ENCODE measurements at places on chromosomes 2 and 18.
A peak's percentile ranks its signal among the peaks of the same experiment; 100 is the strongest.

DNA sequence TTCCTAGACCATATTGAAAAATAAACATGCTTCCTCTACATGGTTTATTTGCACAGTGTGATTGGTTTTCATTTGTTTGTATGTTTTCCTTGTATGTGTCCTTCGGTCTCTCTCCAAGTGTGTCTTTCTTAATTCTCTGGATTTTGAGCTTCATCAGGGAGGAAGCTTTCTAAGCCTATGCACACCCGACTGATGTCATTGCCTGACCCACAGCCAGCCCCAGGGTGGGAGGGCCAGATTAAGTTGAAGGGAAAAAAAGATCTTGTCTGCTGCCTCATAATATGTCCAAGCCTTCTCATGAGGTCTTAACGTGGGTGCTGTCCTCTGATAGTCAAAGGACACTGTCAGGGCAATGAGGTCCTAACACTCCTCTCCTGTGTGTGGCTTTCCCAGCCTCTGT lies 115.2 kb downstream of the MARCHF4 start:
- DNase-seq = no peak

DNA sequence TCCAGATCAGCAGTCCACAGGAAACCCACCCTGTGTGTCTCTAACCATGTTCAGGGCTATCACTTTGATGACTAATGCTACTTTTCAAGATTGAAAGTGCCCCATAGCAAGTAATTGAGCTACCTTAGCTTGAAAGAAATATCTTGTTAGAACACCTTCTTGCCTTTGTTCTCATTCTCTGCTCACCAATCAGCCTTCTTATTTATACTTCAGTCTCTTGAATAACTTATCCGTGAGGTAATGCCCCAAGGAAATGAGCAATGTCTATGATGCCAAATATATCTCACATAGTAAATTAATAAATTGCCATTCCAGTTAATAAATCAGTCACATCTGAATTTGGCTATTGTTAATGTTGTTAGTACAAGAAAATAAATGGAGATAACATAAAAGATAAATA lies 141.6 kb downstream of the WDPCP start:
- no peak for DNase-seq

DNA sequence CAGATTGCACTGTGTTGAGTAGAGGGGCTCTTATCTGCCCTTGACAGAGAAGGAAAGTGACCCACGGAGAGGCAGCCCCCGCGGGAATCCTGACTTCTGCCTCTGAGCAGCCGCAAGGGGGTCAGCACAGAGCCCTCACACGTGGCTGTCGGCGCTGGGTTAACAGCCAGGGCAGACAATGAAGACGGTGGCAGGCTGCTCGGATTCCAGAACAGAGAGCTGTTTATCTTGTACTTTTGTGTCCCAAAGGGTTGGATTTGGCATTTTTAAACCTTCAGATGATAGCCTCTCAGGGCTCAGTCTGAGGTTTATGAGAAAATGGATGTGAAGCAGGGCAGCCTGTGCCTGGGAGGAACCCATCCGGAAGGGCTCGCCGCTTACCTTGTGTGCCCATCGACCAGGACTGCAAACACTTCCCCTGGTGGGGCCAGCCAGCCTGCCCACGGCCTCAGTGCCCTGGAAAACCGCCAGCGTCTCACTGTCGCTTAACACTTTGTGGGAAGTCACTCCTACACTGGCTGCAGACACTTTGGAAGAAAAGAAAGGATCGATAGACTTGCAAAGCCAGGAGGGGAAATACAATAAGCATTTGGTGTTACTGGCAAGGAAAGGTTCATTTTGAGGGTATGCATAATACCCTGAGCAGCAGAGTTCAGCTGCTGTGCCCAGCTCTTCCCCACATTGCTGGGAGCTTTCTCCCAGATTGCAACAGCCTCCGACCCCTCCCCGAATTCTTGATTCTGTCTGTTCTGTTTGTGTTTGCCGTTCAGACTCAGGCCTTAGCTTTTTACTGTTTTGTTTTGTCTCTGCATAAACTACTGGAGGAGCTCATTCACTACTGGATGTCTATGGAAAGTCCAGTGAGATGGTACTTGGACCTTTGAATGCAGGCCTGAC lies 325.3 kb upstream of the MYT1L start:
- no peak for DNase-seq

DNA sequence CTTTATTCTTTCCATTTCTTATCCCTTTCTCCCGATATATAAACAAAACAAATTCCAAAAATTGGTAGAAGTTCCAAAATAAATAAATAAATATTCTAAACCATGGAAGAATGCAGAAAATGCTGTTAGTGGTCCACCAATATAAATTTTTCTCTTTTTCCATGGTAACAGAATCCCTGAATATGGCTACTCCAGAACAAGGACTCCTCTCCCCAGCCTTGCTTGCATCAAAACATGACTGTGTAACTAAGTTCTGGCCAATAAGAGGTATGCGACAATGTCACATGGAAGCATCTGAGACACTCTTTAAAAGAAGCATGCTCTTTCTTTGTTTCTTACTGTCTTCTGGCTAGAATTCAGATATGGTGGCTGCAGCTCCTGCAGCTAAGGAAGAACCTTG lies 325.1 kb upstream of the TANK start:
- no peak for DNase-seq

DNA sequence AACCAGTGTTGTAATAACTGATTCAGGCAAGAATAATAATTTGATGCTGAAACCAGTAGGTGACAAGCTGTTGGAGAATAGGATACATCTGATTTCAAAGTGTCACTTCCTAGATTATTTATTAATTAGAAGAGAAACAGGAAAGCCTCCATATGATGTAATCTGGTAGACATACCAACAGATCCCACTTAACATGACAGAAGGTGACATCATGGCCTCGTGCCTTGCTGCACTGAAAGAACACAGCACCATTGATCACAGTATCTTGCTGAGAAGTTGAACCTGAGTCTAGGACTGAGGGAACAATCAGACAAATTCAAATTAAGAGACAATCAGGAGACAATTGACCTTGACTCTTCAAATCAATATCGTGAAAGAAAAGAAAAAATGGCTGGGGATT lies 131.6 kb upstream of the DLGAP1 start:
- DNase-seq = no peak

DNA sequence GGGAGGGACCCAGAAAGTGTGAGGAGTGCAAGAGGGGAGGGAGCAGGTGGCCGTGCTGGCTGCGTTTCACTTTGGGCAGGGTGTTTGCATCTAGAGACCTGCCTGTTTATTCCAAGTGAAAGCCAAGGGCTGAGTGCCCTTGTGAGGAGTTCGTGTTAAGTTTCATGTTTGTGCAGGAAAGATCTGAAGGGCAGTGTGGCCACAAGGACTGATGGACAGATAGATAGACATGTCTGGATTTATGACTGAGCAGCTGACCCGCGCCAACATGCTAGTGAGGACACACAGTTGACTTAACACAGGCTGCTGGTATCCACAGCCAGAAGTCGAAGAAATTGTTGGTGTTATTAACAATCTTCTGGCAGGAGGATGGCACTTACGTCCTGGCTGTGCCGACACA lies 387.6 kb upstream of the TNP1 start:
- DNase-seq = peak; percentile 12

- no peak for DNase-seq
Measured at GRCh38 chr2:27712522-27712921, 48.8 kb downstream of the SLC4A1AP start.

DNA sequence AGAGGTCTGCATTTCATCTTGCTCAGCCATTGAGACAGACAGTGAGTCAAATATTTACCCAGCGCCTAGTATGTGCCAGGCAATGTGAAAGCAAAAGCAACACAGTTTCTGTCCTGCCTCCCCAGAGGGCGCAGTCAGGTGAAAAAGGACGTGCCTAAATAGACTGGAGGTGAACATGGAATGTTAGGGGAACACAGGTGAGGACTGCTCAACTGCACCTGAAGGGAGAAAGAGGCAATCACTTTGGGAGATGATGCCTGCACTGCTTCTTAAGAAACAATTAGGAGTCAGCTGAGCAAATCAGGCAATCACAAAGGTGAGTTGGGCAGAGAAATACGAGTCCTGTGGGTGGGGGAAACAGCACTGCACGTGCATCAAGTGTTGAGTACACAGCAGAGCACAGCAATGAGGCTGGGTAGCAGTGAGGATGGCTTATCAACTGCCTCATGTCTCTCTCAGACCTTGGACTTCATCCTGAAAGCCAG lies 218.3 kb upstream of the SMAD7 start:
- DNase-seq = peak; percentile 63

- no peak for DNase-seq
Measured at GRCh38 chr2:233250985-233251305, 528 bp upstream of the ATG16L1 start.

GRCh38 chr2:69946351-69947324 lies 14.8 kb downstream of the ASPRV1 start:
- DNase-seq = no peak

DNA sequence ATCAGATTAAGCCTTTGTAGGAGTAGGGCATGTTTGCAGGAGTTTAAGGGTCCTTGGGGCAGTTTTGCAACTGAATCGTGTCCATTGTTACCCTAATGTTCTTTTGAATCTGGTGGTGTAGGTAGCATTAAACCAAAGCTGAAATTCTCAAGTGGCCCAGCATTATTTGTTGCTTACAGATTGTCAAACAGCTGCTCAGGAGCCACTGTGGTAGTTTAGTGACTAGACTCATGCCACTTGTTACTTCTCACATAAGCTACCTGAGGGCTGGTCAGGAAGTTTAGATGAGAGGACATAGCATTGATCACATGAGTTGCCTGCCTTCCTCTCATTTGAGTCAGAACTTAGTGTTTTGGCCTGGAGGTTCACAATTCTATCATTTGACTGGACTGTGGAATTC lies 157.6 kb downstream of the HAUS1 start:
- no peak for DNase-seq

DNA sequence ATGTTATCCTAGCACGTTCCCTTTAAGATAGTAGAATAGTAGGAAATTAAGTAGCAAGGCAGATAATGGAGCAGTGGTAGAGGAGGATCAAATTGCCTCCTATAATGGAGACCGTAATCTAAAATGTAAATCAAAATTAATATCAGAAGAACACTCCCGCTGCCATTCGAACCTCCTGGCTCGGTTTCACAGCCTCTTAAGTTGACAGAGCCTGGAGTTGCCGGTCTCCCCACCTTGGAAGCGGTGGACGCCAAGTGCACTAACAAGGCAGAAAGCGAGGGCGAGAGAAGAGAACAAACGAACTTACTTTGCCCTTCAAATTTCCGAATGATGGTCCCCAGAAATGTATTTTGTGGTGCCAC lies 450 bp downstream of the KCNH7 start:
- DNase-seq = peak; percentile 51

- DNase-seq = no peak
Measured at GRCh38 chr18:3135536-3135935, 84.2 kb downstream of the MYOM1 start.

DNA sequence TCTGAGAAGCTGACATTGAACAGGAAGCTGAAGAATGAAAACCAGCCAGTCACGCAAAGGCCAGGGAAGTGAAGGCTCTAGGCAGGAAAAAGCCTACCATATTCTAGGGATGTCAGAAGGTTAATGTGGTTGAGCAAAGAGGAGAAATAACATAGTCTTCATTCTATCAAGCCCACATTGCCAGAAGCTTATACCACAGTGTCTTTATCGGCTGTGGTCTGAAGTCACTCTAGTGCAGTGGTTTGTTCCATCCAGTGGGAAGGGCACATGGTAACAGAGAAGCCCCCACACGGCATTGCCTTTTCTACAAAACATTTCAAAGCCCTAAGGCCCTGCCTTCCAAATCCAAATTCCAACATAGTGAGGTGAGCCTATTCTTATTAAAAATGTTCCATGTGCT lies 311.3 kb downstream of the TNS1 start:
- DNase-seq = no peak

- DNase-seq = peak; percentile 56
Measured at GRCh38 chr2:234913208-234913626, 38.6 kb upstream of the SH3BP4 start.

GRCh38 chr2:188369365-188369764 lies 77.7 kb downstream of the GULP1 start:
- DNase-seq = peak; percentile 24

- DNase-seq = no peak
Measured at GRCh38 chr18:35157181-35157580, 83.7 kb upstream of the ZNF397 start.

- DNase-seq = no peak
Measured at GRCh38 chr2:175441181-175441761, 259.8 kb upstream of the ATP5MC3 start.

DNA sequence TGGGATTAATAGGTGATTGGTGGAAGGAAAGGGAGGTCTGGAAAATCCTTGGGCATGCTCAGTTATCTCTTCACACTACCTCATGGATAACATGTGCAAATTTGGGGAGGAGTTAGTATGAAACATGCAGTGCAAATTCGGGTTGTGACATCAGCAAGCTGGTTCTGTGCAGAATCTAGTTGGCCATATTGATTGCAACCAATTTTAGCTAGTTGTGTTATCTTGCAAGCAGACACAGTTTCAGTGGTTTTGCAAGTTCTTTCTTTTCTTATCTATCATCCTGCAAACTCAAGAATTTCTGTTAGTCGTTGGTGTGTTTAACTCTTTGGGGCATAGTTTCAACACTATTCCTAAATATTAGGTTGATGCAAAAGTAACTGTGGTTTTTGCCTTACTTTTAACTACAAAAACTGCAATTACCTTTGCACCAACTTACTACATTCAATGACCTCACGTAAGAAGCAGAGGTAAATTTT lies 135.4 kb downstream of the PTH2R start:
- no peak for DNase-seq

- no peak for DNase-seq
Measured at GRCh38 chr18:7232218-7232617, 1.3 kb downstream of the LRRC30 start.

DNA sequence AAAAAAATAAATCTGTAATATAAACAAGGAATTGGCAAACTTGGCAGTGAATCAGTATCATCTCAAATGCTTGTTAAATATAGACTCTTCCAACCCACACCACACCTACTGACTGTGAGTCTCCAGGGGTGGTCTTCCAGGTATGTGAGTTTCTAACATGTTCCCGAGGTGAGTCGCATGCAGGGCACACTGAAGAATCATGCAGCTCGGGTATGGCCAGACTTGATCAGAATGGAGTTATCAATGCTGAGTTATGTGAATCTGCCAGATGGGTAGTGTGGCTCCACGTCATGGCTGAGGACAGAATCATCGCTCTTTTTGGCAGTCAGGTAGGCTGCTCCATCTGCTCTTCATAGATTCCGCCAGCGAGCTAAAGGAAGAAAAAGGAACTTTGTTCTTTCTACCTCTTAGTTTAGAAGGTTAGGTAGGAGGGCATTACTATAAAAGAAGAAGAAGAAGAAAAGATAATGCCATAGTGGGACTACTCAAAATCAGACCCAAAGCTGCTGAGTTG lies 1279.7 kb upstream of the ZEB2 start:
- no peak for DNase-seq

- no peak for DNase-seq
Measured at GRCh38 chr18:49464718-49465598, 4.5 kb upstream of the DYM start.
